ENCODE measurements at places on chromosomes 6 and 20. TPM values are rescaled to one million over a fixed set of nuclear protein-coding genes. Genes with fewer than 3 reads are reported as not detected.

DHX16 gene
- 31.4 TPM for total RNA-seq

SLC2A4RG gene
- total RNA-seq, result 166 TPM

ECT2L gene
- not detected for total RNA-seq

SLC17A3 gene
- 29.5 TPM for total RNA-seq

ACTL10 gene
- total RNA-seq, result 15.2 TPM

TRAPPC3L gene
- not detected for total RNA-seq

MCM8 gene
- total RNA-seq, result 18.4 TPM

SYCP2L gene
- 0.37 TPM for total RNA-seq

LY6G5B gene
- not detected for total RNA-seq

THEMIS gene
- not detected for total RNA-seq

FAXC gene
- 8.5 TPM for total RNA-seq

SIRPG gene
- not detected for total RNA-seq

ULBP3 gene
- total RNA-seq, result 9.4 TPM

TCF21 gene
- total RNA-seq, result not detected

PROCR gene
- 30.9 TPM for total RNA-seq

DNA sequence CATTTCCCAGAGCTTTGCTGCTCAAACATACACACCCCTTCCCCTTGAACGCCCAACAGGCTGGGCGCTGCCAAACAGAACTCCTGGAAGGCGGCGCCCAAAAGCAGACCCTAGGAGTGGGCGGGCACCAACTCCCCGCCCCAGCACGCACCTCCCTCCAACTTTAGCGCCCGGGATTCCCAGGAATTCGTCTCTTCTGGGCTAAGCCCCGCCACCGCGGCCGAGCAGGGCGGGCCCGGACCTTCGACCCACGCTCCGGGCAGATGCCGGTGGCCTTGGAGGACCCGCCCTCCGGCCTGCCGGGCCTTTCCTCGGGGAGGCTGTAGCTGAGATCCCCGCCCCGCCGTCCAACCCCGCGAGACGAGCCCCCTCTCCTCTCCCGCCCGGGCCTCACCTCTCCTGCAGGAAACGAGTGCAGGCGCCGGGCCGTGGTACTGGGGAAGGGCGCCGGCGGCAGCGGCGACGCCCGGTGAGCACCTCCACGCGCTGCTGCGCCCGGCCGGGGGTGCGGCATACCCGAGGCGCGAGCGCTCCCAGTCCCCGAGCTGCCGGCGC lies 659 bp downstream of the MCUR1 start:
- peak; percentile 83 for DNase-seq

- no peak for DNase-seq
Measured at GRCh38 chr6:83976037-83976755, 57.4 kb upstream of the MRAP2 start.

- no peak for DNase-seq
Measured at GRCh38 chr20:48822879-48823385, 4.9 kb downstream of the PREX1 start.

DNA sequence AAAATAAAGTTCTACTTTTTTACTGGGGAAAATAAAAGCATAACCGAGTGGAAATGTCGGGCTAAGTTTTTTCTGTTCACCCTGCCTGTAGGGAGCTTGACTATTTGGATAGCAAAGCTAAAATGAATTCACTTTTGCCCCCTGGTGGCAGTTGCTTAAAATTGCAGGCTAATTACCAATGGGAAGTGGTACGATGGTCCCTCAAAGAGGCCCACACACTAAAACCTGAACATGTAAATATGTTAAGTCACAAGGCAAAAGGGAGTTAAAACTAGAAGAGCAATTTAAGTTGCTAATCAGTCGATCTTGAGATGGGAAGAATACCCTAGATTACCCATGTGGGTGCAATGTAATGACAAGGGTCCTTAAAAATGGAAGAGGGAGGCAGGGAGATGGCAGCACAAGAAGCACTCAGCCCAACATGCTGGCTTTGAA lies 916 bp upstream of the SUN5 start:
- DNase-seq, result no peak

- no peak for DNase-seq
Measured at GRCh38 chr6:12315292-12316081, 25.3 kb downstream of the EDN1 start.

DNA sequence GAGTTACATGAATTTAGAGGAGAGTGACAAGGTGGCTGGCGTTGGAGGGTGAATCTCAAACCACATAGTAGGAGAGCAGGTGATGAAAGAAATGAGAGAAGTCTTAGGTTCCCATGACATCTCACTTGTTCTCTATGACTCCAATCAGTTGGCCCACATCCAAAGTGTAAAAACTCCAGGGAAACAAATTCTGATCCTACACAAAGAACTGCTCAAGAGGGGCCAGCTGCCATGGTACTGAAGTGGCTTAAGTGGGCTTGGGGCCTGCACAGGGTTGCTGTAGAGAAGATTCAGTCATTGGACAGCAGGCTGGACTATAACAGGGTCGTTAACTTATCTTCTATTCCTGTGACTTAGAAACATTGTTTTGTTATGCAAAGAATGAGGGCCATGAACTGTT lies 7.6 kb upstream of the ADGRF4 start:
- DNase-seq, result no peak

- DNase-seq, result no peak
Measured at GRCh38 chr6:109962271-109962670, 15.8 kb upstream of the GPR6 start.

- DNase-seq, result no peak
Measured at GRCh38 chr6:139846538-139847456, 472.3 kb upstream of the CITED2 start.

DNA sequence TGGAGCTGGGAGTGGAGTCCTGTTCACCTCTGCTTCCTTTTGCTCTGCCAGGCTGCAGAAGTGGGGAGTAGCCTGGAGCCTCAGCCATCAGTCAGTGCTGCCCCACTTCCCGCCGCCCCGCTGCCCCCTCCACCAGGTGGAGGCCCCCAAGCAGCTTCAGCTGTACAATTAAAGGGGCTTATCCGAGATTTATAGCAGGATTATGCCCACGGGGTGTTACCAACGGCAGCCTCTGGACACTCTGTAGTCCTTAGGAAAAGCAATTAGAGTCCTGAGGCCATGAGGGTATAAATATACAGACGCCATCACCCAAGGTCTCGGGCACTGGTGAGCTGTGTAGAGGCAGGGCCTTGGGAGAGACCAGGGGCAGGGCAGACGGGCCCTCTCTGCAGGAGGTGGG lies 55.4 kb downstream of the GRM4 start:
- no peak for DNase-seq

GRCh38 chr20:44537993-44538392 lies 16.1 kb upstream of the SERINC3 start:
- DNase-seq, result no peak

DNA sequence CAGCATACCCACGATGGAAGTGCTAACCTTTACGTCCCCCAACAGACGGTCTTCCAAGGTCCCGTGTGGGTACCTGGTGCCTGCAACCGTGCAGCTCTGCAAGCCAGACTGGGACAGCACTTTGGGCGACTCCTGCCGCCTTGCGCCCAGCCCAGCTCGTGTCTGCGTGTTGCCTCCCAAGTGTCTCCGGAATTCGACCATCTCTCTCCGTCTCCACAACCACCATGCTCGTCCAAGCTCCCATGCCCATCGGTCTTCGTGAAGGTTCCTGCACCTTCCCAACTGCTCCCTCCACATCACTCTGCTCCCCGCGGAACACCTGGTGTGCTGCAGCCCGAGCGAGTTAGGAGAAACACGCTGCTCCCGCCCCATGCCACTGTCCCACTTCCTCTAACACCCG lies 173.2 kb upstream of the AFDN start:
- DNase-seq, result no peak

GRCh38 chr6:73826571-73826970 lies 130.6 kb downstream of the CD109 start:
- no peak for DNase-seq

GRCh38 chr6:37517411-37517812 lies 17.7 kb upstream of the CCDC167 start:
- no peak for DNase-seq

DNA sequence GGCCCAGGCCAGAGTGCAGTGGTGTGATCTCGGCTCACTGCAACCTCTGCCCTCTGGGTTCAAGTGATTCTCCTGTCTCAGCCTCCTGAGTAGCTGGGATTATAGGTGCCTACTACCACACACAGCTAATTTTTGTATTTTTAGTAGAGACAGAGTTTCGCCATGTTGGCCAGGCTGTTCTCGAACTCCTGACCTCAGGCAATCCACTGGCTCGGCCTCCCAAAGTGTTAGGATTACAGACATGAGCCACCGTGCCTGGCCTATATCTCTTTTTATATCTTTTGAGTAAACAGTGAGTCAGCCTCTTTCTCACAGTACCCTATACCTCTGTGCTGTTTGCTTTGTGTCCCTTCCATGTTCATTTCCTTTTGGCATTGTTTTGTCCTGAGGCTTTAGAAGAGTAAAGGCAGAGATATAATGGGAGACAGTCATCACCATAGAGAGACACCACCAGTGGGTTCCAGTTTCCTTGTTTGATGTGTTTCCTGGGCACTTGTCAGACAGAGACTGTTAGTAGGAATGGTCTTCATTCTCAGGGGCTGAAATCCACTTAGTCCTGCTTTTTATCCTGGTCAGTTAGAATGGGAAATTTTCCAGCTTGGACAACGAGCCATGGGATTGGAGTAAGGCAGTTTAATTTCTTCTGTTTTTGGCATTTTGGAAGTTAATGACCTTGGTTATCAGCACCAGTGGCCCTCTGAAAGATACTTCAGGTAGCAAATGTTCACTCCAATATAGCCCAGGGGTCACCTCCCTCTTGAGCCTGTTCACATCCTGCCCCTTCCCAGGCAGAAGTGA lies 32.2 kb upstream of the ASXL1 start:
- DNase-seq, result peak; percentile 92

DNA sequence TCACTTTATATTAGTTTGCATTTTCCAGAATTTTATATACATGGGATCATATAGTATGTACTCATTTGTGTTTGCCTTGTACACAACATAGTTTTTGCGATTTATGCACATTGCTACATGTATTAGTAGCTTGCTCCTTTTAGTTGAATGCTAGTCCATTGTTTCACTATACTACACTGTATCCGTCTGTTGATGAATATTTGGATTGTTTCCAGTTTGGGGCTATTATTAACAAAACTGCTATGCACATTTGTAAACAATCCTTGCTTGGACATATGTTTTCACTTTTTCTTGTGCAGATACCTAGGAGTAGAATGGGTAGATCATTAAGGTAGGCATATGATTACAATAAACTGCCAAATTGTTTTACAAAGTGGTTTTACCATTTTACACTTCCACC lies 3.9 kb upstream of the LRRC1 start:
- DNase-seq, result no peak

DNA sequence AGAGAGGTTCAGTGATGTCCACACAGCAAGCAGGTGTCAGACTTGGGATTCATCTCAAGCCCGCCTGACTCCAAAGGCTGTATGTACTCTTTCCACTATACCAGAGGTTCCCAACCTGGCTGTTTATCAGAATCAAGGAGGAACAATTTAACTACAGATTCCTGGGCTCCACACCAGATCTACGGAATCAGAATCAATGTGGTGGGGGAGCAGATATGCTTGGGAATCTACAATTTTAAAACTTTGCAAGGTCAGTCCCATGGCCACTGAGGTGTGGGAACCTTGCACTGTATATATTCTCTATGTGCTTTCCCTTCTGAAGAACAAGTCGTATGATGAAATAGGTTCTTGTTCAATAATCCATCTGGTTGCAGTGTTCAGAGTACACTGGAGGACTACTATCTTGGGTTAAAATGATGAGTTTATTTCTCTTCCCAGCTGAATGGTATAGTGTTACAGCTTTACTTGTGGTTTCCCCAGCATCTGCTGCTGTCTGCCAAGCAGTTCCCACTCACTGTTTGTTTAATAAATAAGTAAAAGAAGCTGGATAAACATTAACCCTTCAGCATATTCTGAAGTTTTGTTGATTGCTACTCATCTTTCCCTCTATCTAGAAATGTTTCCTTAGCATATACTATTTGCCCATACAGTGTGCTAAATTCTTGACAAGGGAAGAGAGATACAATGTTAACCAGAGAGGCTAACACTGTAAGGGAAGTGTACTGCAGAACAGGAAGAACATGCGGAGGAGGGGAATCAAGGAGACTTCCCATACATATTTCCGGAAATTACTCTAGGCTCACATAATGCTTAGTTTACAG lies 9.9 kb downstream of the TTI1 start:
- DNase-seq, result peak; percentile 41

- peak; percentile 34 for DNase-seq
Measured at GRCh38 chr20:59765599-59766177, 161.3 kb downstream of the PHACTR3 start.

- peak; percentile 23 for DNase-seq
Measured at GRCh38 chr20:59403261-59403961, 103.0 kb downstream of the EDN3 start.

DNA sequence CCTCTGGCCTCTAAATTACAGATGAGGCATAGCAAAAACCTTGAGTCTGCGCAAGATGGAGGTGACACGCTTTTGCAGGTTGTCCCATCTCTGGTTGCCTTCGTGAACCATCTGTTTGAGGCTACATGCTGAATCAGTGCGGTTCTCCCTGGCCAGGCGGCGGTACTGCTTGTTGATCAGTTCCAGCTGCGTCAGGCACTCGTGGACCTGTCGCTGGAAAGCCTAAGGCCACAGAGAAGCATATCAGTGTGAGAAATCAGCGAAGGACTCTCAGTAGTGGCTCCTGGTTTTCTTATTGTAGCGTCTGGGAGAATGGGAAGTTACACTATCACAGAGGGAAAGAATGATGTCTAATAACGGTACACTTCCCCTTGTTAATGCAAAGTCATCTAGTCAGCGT lies 344.4 kb downstream of the ESR1 start:
- DNase-seq, result no peak

DNA sequence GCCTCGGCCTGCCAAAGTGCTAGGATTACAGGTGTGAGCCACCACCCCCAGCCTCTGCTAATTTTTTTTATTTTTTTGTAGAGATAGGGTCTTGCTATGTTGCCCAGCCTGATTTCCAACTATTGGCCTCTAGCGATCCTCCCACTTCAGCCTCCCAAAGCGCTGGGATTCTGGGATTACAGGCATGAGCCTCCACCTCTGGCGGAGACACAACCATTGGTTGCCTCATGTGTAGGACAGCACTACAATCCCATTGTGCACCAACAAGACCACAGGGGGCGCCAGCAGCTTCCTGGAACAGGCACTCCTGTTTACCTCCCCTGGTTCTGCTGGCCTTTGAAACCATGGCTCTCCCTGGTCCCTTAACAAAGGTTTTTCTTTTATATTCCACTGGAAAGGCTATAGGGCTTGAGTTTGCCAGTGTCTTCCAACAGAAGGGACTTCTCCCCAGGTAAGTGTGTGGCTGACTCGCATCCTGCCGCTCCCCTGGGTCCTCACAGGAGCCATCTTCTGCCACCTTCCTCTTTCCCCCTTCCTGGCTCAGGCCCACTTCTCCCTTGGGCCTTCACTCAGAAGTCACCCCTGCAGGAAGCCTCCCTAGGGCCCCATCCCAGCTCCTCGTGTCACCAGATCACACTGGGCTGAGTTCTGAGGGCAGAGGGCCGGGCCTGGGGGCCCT lies 39.2 kb upstream of the TLDC2 start:
- DNase-seq, result no peak

DNA sequence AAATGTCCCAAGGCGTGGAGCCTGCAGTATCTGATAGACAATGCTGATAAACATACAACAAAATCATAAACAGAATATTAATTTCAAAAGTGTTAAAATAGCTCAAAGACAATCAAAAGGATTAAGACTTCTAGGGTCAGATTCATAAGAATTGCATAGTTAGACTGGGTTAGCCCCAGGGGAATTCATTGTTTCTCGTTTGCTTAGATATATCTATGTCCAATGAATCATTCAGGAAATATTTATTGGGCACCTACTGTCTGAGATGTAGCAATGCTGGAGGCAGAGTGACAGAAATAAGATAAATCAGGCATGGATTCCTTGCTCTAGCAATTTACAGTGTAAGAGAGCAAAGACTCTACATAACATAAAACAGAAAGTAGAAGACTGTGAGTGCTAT lies 124.4 kb upstream of the PRL start:
- no peak for DNase-seq

All from Caki2 (cell line).